ENCODE measurements at places on chromosomes 6 and 20. TPM values are rescaled to one million over a fixed set of nuclear protein-coding genes. Genes with fewer than 3 reads are reported as not detected.

Gene TRIM10
- 0.17 TPM for total RNA-seq

Gene ENPP5
- 4.2 TPM for total RNA-seq

Gene KIF6
- 0.79 TPM for total RNA-seq

Gene SLCO4A1
- 5.3 TPM for total RNA-seq

Gene OPN5
- 4.6 TPM for total RNA-seq

Gene DLGAP4
- 78.0 TPM for total RNA-seq

Gene COL10A1
- 0.14 TPM for total RNA-seq

Gene HLA-F
- total RNA-seq: 2.8 TPM

Gene BPIFB4
- not detected for total RNA-seq

Gene UST
- 9.7 TPM for total RNA-seq

Gene GPSM3
- 3.3 TPM for total RNA-seq
